ENCODE measurements at places on chromosomes 4 and X.

DNA sequence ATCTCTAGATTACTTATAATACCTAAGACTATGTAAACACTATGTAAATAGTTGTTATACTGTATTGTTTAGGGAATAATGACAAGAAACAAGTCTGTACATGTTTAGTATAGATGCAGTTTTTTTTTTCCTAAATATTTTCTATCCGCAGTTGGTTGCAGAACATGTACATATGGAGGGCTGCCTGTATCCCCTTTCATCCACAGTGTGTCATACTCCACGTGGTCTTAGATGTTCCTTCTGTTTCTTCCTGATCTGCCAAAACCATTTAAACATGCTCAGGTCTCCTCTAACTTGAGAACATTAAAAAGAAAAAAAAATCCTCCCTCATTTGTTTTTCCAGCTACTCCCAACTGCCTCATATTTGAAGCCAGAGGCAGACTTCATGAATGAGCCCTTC lies 14.0 kb downstream of the OCIAD1 start:
- no peak for DNase-seq

GRCh38 chrX:107659768-107660167 lies 31.5 kb downstream of the PRPS1 start:
- no peak for DNase-seq

GRCh38 chrX:140804292-140804691 lies 94.7 kb downstream of the LINC00632 start:
- no peak for DNase-seq

GRCh38 chr4:181181331-181181730 lies 1061.9 kb upstream of the TENM3 start:
- DNase-seq, result no peak

- peak; percentile 3 for DNase-seq
Observed at GRCh38 chr4:39637586-39638353, 895 bp downstream of the SMIM14 start.

- DNase-seq, result peak; percentile 12
Observed at GRCh38 chrX:65894133-65894532, 145.7 kb downstream of the VSIG4 start.

- DNase-seq, result no peak
Observed at GRCh38 chr4:112128452-112128851, 16.8 kb upstream of the FAM241A start.

GRCh38 chr4:10981096-10981495 lies 296.5 kb upstream of the CLNK start:
- DNase-seq, result no peak

GRCh38 chr4:166655705-166656104 lies 578.6 kb downstream of the SPOCK3 start:
- no peak for DNase-seq

DNA sequence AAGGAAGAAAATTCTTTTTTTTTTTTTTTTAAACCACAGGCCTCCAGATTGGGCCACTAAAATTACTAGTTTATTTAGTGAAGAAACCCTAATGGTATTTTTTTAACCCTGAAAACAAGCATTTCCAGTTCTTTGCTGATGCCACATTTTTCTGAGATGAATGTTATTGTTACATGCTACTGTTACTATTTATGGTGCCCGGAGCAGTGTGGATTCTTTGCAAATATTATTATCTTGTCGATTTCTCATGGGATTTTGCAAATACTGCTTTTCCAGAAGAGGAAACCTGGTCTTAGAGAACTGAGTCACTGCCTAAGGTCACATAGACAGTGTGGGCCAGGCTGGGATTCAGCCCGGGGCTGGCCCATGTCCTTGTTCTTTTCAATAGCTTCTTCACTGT lies 8.7 kb upstream of the ALAS2 start:
- DNase-seq, result no peak
